ENCODE measurements at places on chromosomes 1 and 21. TPM values are rescaled to one million over a fixed set of nuclear protein-coding genes. Genes with fewer than 3 reads are reported as not detected.
A peak's percentile ranks its signal among the peaks of the same experiment; 100 is the strongest.

The ATP1A2 gene
- total RNA-seq, result 8.2 TPM

- DNase-seq, result no peak
These were observed 21.6 kb downstream of the IRF2BP2 start for GRCh38 chr1:234588386-234588785.

DNA sequence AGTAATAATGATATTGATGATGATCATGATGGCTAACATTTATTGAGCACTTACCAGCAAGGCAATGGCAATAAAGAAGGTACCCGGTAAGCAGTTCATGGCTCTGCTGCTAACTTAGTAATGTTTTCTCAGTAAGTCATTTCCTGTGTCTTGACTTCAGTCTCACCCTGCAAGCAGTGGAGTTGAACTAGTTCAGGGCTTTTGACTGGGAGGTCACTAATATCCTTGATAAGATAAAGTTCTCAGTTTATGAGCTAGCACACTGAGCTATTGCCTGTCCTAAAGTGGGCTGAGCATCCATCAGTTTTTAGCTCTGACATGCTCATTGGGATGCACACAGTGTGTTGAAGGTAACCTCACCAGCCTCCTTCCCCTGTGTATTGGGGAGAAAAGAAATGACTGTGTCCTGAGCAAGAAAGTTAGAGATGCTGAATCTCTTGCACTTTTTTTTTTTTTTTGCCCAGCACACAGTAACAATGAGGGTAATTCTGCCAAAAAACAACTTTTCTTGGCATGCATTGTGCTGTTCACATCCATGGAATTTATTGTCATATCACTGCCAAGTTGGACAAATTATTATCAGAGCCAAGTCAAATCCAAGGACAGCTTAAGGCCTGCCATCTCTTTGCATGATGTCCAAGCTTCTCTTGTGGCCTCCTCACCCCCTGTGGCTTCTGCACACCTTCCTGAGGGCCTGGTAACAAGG, 55.5 kb upstream of the GADD45A start:
- DNase-seq, result peak; percentile 25

- DNase-seq, result no peak
These were observed 61.5 kb downstream of the GNG12 start for GRCh38 chr1:67771749-67772148.

The THRAP3 gene
- 117 TPM for total RNA-seq

The FNDC10 gene
- 25.6 TPM for total RNA-seq

DNA sequence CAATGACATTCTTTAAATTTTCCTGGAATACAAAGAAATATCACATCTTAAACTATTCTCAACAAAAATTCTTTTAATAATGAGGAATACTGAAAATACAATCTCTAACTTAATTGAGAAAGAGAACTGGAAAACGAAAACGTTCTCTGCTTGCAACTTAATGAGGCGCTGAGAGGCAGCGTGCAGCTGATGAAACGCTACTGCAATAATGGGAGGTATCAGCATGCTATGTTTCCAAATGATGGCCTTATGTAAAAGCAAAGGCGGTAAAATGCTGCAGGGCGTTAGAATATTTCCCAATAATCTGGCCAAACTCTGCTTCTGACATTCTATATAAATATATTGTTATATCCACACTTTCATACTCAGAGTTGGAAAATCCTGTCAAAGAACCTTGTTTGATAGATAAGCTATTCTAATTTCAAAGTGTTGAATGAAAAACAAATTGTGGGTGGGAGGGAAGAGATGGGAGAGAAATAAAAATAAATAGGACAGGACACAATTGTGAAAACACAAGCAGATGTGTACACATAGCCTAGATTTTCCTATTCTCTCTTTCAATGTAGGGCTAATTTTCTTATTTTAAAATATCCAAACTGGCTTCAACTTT, 70.9 kb downstream of the APP start:
- no peak for DNase-seq

- no peak for DNase-seq
These were observed 3.1 kb downstream of the CHD1L start for GRCh38 chr1:147245586-147246021.

DNA sequence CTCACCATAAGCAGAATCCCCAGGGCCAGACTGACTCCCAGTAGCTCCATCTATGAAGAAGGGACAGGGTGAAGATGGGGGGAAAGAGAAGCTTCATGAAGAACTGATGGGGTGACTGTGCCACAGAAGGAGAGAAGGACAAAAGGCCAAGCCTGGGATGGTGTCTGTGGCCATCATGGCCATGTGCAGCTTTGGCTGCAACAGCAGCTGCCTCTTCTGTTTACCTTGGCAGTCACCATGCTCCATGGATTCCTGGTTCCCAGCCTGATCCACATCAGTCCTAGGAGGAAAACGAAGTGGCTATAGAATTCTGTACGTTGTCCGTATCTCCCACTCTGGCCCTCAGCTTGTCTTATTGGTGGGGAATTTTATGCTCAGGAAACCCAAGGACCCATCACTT, 12.0 kb downstream of the SEMA6C start:
- no peak for DNase-seq

- DNase-seq, result no peak
These were observed 377.8 kb upstream of the CHRM3 start for GRCh38 chr1:239008568-239008967.

The FBXO2 gene
- 1.4 TPM for total RNA-seq

The ATP1A4 gene
- total RNA-seq, result not detected

GRCh38 chr1:224054012-224054411, 59.9 kb upstream of the FBXO28 start:
- DNase-seq, result no peak

The HMGCS2 gene
- total RNA-seq, result not detected

The OR2T4 gene
- not detected for total RNA-seq

- DNase-seq, result no peak
These were observed 159.0 kb upstream of the ZC3H12A start for GRCh38 chr1:37315371-37315846.

The LIN28A gene
- total RNA-seq, result not detected

- DNase-seq, result no peak
These were observed 618 bp downstream of the TRAPPC10 start for GRCh38 chr21:44012474-44013379.

The APCS gene
- not detected for total RNA-seq
